CD4-positive, alpha-beta T cell treated with Interleukin-4 for 4 hours (primary cell): ENCODE measurements at places on chromosomes 6 and 20.

GRCh38 chr6:96724641-96725040 is 112.6 kb downstream of the GPR63 start:
- DNase-seq = no peak

- no peak for DNase-seq
Observed at GRCh38 chr6:90106449-90106848, 190.2 kb downstream of the BACH2 start.

DNA sequence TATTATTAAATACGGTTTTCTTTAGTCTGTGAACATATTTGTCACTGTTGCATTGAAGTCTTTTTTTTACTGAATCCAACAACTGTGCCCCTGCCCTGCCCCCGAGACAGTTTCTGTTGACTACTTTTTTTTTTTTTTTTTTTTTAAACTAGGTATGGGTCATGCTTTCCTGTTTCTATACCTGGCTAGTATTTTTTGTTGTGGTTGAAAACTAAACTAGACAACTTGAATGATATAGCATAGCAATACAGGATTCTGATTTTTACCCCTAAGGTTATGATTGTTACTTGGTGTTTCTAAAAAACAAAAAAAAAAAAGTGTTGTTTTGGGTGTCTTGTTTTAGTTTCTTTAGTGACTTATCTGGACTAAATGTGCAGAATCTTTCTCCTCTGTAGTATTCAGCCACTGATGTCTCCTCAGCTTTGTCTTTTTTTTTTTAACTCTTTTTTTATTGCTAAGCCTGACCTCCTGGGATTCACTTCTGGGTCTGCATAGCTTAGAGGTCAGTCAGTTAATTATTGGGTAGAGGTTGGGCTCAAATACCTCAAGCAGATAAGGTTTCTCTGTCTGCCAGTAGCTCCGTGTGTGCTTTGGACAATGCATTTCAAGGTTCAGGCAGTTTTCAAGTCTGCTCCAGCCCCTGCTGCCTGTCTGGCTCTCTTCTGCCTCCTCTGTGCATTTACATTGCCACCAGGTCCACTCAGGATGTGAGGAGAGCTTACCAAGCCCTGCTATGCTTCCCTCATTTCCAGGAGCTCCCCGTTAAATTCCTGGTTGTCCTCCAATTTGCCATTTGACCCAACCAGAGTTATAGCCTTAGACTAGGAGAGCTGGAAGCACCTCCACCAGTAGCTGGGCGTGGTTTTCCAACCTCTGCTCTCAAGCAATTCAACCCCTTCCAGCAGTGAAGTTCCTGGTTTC is 91.4 kb downstream of the SYNDIG1 start:
- no peak for DNase-seq

GRCh38 chr6:24777227-24777626 is 2.5 kb downstream of the GMNN start:
- DNase-seq = no peak

- no peak for DNase-seq
Observed at GRCh38 chr6:91852252-91852651, 1265.4 kb upstream of the MAP3K7 start.

GRCh38 chr6:130932438-130932837 is 105.2 kb downstream of the SMLR1 start:
- no peak for DNase-seq
